DMS79 treated with DMSO at 0.1 percent for 48 hours (cell line): ENCODE measurements at places on chromosomes 13 and 19.

DNA sequence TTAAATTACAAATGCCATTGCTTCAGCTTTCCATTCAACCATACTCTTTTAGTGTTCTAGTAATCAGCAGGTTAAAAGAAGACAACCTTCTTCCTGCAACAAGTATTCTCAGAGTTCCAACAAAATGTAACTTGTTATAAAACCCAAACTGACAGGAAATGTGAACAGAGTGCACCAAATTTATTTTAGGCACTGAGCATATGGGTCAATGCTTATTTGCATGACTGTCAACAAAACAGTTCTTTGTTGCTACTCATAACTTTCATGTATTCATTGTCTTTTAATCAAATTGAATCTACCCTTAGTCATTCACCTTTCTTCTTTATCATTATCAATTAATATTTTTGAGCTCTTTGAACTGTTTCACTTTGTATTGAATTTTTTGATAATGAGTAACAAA is 554.1 kb downstream of the DACH1 start:
- no peak for DNase-seq

DNA sequence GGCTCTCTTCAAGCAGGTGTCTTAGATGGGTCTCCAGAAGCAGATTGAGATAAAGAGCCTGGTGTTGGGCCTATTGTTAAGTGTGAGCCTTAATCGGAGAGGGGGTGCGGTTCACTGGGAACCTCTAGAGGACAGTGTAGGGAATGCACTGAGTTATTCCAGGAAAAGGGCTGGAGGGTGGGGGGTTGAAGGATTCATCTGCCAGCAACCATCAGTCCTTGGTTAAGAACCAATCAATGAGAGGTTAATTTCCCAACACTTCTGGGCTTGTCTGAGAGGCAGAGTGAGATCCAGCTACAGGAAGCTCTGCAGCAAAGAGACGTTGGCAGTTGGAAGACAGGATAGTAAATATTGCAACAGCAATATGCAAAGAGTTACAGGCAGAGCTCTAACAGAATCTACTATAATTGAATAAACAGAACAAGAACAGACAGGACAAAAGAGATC is 28.7 kb downstream of the CYP4F2 start:
- DNase-seq: peak; percentile 39

DNA sequence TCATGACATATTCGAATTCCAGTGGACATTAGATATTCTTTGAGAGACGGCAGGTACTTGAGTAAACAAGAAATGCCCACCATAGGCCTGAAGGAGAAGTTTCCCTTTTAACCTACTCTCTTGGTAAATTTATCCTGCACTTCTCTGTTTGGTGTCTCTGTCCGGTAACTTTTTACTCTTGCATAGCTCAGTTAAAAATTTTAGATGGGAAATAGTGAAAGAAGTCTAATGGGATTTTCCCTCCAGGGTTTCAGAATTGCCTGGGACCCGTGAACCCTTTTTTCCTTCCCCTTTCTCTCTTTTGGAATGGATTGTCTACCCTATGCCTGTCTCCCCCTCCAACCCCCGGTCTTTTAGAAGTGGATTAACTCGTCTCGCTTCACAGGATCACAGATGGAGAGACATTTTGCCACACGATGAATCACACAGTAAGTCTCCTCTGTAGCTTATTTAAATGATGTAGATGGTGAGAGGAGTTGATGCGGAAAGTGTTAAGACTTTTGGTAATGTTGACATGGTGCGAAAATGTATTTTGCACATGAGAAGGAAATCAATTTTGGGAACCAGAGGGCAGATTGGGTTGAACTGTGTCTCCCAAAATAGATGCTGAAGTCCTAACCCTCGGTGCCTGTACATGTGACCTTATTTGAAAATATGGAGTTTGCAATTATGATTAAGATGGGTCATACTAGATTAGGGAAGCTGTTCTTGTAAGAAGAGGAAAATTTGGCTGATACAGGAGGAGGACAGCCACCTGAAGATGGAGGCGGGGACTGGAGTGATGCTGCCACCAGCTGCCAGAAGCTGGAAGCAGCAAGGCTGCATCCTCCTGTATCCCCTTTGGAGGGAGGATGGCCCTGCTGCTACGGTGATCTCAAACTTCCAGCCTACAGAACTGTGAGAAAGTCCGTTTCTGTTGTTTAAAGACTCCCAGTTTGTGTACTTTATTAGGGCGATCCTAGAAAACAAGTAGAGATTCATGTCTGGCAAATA is 711 bp upstream of the MIPEP start:
- DNase-seq: peak; percentile 27

DNA sequence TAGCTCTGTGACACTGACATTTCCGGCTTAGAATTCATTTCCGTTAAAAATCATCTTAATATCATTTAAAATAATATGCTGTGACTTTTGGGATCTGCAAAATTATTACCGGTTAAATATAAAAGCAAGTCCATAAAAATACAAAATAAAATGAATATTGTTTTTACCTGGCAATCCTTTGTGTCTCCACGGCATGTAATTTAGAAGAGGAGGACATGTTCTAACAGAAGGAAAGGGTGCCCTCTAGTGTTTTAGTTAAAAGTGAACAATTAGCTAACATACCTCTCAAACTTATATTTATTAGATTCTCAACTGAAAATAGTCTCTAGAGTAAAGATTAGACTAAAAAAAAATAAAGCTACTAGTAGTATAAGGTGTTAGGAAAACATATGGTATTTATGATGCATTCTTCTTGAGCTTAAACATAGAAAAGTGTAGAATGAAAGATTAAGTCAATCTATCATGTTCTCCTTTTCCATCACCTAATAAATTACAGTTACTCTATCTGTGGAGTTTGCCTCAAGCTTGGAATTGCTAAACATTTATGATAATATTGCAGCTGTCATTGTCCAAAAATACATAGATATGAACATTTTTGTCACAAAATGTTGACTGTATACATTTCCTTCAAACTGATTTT is 676.7 kb upstream of the SPRY2 start:
- no peak for DNase-seq

DNA sequence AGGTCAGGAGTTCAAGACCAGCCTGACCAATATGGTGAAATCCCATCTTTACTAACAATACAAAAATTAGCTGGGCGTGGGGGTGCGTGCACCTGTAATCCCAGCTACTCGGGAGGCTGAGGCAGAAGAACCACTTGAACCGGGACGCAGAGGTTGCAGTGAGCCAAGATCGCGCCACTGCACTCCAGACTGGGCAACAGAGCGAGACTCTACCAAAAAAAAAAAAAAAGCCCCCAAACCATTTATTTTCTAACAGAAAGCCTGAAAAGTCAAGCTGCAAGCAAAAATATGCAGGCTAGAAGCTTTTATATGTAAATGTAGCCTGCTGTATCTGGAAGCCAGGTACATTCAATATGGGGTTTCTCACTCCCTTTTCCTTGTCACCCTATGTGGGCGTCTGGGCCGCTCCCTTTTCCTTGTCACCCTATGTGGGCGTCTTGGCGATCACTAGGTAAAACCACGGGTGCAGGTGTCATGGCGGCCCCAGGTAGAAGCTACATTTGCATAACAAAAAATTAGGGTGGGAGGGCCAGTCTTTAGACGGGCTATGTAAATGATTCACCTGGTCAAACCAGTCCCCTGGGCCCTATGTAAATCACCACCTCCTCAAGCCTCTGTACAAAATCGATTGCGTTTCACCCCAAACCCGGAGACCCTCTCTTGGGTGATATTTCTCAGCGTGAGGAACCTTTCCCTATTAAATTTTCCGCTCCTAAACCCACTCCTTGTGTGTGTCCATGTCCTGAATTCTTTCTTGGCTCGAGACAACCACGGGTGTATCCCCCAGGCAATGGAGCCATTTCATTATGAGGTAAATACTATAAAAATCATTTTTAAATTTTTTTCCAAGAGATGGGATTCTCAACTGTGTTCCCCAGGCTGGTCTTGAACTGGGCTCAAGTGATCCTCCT is 2.1 kb downstream of the TRIM13 start:
- DNase-seq: no peak

- DNase-seq: peak; percentile 28
Observed at GRCh38 chr13:110644892-110645521, 29.7 kb downstream of the NAXD start.

DNA sequence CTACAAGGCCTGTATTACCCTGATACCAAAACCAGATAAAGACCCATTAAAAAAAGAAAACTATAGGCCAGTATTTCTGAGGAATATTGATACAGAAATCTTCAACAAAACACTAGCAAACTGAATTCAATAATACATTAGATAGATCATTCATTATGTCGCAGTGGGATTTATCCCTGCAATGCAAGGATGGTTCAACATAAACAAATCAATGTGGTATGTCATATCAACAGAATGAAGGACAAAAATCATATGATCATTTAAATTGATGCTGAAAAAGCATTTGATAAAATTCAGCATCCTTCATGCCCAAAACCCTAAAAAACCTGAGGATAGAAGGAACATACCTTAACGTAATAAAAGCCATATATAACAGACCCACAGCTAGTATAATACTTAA is 50.0 kb downstream of the RB1 start:
- no peak for DNase-seq
